ENCODE measurements at places on chromosomes 11 and 22.

DNA sequence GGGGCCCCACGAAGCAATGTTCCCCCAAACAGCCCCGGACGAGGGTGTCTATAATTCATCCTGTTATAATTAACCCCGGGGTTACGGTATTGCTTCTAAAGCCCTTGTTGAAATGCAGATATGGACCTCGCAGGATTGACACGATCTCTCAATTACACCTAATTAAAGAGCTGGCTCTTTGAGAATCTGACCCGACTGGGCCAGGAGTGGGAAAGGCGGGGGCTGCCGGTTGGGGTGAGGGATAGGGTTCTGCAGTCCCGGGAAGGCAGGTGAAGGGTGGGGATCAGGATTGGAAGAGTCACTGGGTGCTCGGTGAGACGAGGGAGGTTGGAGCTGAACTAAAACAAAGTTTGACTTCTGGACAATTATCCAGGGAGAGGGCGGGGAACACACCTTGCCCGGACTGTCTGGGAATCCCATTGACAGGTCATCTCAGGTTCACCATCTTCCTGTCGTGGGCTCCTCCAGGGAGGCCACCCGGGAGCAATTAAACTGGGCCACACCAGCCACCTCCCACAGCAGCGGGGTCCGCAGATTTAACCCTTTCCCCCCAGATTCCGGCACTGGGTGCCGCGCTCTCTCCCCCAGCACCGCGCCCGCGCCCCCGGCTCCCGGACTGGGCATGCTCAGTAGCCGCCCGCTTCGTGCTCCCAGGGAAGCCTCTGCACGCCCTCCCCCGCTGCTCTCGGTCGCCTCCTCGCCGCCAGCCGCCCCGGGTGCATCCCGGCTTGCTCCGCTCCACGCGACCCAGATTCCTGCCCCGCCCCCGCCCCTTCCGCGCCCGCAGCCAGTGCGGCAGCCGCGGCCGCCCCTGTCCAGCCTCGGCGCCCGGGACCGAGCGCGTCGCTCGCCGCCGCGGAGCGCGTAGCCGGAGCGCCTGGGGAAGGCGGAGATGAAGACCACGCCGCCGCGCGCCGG lies at the start of gene ELMOD1:
Gene ELMOD1 (plus strand): TSS at position 688 of the 918 bp plus-strand sequence. CDS start 27,043 bp downstream, outside the sequence.
- DNase-seq: no peak

GRCh38 chr11:71156301-71156700 lies 96.1 kb downstream of the SHANK2 start:
- no peak for DNase-seq

DNA sequence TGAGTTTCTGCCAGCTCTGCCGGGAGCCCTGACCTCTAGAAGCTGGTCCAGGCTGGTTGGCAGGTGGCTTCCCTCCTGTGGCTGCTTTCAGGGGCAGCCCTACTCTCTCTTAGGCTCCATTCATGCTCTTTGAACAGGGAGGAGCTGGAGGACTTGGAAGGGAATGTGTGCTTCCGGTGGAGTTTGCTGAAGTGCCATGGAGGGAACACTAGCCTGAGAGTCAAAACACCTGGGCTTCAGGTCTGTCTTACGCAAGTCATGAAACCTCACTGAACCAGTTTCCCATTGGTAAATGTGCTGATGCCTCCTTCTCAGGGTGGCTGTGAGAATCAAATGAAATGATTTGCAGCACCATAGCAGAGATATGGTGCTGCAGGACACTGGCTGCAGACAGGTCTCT lies 224.5 kb downstream of the KIRREL3 start:
- no peak for DNase-seq

GRCh38 chr11:132254906-132255305 lies 884.5 kb downstream of the NTM start:
- DNase-seq: no peak

GRCh38 chr11:17636721-17637120 lies 82.7 kb upstream of the MYOD1 start:
- DNase-seq: no peak

DNA sequence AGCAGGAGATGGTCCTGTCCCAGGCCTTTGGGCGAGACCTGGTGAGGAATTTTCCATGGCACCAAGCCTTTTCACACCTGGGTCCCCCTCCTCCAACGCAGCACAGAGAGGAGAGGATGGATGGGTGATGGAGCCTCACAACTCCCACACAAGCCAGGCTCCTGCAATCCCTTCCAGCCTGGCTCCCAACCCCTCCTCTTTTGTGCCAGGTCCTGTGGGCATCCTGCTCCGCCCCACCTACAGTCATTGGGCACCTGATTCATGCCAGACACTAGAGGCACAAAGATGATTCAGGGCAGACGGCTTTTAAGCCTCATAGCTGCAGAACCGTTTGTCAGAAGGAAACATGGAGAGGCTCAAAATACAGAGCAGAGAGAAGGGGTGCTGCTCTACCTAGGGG lies 16.1 kb upstream of the MYRF start:
- DNase-seq: no peak

DNA sequence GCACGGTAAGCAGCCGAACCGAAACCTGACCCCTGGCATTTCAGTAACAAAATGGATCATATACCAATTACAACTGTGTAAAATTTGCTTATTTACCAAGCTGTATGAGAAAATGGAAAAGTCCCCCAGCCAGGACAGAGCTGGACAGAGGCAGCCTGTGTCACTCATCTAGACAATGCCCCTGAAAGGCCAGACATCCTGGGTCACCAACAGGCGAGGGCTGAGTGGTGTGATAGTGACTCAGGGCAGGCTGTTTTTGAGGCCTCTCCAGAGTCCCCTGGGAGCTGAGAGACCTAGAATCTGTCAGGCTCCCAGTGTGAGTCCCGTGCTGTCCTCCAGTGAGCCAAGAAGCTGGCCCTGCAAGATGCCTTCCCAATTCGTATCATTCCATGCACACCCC lies 680.4 kb downstream of the TBC1D22A start:
- DNase-seq: no peak

DNA sequence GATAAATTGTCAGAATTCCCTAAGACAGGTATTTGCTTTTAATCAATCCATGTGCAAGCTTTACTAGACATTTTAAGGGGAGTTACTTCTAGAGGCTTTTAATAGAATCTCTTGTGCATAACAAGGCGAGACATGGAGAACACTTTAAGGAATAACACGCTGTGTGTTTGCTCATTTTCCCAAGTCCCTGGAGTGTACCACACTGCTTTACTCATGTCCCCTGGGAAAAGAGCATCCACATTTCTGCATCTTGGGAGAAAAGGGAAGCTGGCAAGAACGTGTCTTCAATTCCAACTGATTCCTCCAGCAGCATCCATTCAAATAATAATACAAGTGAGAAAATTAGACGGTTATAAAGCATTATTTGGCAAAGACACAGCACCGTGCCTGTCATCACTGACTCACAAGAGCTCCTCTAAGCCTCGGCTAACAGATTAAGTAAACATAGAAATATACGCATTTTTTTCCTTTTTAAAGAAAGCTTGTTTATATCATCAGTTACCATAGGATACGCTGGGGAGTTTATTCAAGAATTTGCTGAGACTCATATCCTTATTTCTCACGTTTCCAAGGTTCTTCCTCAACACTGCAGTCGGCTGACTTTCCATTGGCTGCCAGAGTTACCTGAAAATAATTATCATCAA lies 121.5 kb downstream of the CD44 start:
- DNase-seq: no peak

DNA sequence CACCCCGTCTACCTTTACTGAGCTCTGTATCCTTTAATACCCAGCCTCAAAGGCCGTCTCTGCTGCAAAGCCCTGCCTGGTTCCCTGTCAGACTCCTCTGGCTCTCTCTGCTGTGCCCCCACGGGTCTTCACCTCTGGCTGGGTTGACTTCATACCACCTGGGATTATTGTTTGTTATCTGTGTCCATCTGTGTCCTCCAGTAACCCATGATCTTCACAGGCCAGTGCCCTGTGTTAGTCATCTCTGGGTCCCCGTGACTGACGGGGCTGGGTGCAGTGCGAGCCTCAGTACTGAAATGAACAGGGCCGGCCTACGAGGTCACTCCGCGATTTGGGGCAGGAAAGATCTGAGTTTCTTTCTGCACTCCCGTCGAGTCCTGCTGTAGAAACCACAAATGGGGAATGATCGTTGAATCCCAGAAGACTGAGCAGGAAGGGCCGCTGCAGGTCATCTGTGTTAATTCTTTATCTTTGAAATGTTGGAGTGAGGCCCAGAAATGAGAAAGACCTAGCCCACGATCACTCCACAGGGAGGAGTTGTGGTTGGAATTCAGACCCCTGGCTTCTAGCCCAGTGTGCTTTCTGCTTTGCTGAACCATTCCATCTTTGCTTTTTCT lies 12.3 kb upstream of the TUB start:
- DNase-seq: no peak

GRCh38 chr11:2661173-2662023 lies 38.4 kb downstream of the KCNQ1OT1 start:
- DNase-seq: no peak

DNA sequence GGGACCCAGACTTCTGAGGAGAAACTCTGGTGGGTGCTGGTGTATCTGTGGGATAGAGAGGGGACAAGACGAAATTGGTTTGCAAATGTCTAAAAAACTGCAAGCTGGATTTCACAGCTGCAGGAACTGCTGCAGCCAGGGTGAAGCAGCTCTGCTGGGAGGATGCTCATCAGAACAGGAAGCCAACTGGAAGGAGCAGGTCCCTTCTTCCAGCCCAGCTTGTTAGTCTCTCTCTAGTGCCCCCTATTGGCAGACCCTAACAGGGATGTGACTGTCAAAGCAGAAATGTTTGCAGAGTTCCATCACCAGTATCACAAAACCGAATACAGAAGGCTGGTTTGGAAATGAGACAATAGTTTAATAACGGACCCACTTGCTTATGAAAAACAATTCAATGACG lies 74.8 kb upstream of the SLC22A12 start:
- no peak for DNase-seq

GRCh38 chr22:20581503-20582170 lies 74.2 kb downstream of the MED15 start:
- DNase-seq: no peak

- DNase-seq: no peak
Observed at GRCh38 chr22:17086296-17086695, 1.5 kb downstream of the IL17RA start.

- DNase-seq: no peak
Observed at GRCh38 chr11:16356761-16357393, 531 bp upstream of the SOX6 start.

- no peak for DNase-seq
Observed at GRCh38 chr11:36427876-36428275, 82.2 kb downstream of the TRAF6 start.

DNA sequence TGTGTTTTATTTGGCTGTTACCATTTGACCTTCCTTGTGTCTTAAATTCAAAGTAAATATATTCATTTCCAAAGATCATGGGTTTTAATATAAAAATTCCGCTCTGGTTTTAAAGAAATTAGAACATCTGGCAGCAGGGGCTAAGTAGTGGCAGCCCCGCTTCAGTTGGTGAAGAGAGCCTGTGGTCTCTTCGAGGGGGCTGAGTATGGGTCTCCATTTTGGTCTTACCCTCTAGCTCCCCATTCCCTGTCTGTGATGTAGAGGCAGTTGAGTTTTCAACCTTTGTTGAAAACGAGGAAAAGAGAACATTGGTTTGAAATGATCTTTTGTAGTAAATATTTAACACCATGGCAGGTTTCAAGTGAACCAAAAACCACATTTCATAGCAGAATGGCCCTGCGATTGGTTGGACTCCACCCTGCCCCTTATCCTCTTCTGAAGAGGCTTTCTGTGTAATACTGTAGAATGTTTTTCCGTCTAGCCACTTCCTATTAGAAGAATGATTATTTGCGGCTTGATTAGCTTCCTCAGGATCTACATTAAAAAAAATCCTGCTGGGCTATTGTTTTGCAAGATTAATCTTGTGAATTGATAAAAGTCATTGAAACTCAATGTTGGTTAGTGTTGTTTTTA lies 17.7 kb downstream of the APLP2 start:
- DNase-seq: no peak

- no peak for DNase-seq
Observed at GRCh38 chr11:122803306-122803705, 35.0 kb upstream of the CRTAM start.

GRCh38 chr22:19215360-19215759 lies 36.8 kb upstream of the SLC25A1 start:
- DNase-seq: no peak

GRCh38 chr11:73070653-73071052 lies 71.5 kb downstream of the FCHSD2 start:
- DNase-seq: no peak

GRCh38 chr22:24102366-24103200 lies 78.7 kb upstream of the SUSD2 start:
- no peak for DNase-seq

DNA sequence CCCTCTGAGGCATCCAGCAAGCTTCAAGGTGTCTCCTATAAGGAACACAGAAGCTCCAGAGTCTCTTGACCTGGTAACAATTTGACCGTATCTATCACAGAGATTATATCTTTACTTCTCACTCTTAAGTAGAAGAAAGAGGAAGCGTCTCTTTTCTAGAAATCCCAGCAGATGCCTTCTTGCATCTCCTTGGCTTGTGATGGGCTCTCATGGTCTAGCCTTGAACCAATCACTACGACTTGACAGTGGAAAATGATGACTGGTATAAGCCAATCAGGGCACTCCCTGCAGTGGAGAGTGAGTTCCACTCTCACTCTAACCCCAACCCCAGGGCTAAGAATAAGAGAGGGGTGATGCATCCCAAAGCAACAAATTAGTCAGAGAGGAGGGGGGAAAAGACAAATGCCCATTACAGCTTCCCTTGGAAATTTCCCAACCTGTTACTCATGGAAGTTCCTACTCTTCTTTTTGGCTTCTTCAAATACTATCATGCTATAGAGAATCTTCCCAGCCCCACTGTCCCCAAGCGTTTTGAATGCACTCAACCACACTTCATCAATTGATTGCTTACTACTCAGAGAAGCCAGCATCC lies 293.5 kb downstream of the MN1 start:
- DNase-seq: no peak

- no peak for DNase-seq
Observed at GRCh38 chr22:30922151-30922611, 46.4 kb downstream of the MORC2 start.

DNA sequence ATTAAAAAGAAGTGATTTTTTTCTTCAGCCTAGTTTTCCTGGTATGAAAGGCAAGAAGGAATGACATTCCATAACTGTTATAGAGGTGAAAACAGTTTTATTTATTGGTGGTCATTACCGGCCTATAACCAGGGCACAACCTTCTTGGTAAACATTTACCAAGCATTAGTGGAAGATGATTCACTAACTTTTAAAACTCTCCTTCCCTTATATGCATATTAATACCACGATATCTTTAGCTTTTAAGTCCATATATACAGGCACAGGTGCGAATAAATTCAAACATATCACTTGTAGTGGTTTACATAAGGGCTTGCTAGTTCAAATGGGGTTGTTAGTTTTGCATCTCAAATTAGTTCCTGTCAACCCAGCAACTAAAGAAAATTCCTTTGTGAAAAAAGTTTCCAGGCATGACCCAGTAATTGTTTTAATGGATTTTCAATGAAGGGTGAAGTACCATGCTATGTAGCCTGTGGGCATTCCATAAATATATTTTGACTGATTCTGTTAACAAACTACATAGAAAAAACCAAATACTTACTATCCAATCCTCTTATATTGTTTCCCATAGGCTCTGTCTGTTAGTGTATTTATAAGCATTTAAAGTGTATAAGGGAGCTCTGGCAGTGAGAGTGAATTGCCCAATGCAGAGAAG lies 30.6 kb upstream of the ROBO3 start:
- no peak for DNase-seq

GRCh38 chr11:13009476-13009920 lies 382 bp downstream of the RASSF10 start:
- DNase-seq: no peak

Data from NCI-H748 treated with DMSO at 0.1 percent for 48 hours (cell line).